Dorsolateral prefrontal cortex (tissue), 122 donors: ENCODE measurements at places on chromosomes 1 and 21. TPM values are rescaled to one million over a fixed set of nuclear protein-coding genes. Genes with fewer than 3 reads are reported as not detected.

Gene RGS13
- total RNA-seq: not detected

Gene MFN2
- total RNA-seq: 149 TPM

DNA sequence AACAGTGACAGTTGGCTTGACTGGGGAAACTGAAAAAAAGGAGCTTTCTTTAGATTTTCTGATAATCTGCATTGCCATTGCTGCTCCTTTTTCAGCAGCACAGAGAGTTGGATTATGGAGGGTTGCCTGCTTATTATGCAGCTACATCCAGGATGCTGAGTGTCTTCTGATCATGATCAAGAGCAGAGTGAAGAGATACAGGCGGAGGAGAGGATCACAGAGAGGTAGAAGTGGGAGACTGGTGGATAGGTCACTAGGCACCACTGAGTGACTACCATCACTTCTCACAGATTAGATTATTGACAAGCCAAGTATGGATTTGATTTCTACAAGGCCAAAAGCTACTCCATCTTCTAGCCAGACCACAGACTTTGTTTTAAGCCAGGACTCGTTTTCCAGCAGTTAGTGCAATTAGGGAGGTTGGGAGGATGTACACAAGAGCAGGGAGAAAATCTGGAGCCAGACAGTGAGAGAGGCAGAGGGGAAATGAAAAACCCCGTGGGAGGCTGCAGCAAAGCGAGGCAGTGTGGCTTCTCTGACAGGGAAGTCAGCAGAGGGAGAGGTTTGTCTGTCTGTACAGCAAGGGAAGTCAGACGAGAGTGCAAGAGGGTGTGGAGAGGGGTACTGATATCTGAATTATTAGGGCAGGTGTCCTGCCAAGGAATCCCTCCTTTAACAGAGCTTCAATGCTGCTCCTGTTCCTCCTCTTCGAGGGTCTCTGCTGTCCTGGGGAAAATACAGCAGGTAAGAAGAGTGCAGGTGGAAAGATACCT, at the start of gene CD1E:
TSS of gene CD1E (plus strand) at position 592 of the 773 bp plus-strand sequence. CDS start at position 687, 95 bp downstream.
- no peak for DNase-seq

- no peak for DNase-seq
Measured at GRCh38 chr1:52366517-52366827, 467 bp upstream of the CC2D1B start.

DNA sequence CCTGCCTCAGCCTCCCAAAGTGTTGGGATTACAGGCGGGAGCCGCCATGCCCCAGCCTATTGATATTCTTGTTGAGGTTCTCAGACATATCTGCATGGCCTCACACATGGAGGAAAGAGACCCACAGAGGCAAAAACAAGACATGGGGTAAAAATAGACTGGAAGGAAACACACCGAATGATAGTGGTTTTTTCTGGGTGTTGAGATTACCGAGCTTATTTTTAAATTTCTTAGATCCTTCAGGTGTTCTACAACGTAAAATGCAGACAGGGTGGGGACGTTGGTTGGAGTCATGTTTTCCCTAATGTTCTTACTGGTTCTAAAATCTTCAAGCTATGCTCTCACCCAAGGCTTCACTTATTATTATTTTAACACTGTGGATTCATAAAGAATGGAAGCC, 23.9 kb upstream of the RUNX3 start:
- DNase-seq: no peak

DNA sequence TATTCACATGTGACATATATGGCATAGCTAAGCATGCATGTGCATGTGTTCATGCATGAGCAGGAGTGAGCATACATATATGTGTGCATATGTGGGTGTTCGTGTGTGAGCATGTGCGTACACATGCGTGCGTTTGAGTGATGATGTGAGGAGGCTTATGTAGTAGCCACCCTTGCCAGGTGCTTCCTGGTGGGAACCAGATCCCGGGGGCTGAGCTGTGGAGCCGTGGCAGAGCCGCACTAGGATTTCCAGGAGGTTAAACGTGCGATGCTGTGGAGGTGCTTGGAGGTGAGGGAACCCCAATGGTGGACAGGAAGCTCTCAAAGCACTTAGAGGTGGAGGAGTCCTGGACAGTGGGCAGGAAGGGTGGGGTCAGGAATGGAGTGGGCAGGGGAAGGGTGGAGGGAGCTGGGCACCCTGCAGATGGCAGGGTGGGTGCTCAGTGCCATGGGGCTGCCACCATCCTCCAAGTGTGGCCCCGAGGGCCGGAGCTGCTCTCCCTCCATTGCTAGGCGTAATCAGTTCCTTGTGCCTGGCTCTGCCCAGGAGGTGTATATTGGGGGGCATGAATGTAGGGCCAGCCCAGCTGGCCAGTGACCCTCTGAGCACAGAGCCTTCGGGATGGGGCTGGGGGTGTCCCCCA, 48.5 kb downstream of the COL18A1 start:
- no peak for DNase-seq

DNA sequence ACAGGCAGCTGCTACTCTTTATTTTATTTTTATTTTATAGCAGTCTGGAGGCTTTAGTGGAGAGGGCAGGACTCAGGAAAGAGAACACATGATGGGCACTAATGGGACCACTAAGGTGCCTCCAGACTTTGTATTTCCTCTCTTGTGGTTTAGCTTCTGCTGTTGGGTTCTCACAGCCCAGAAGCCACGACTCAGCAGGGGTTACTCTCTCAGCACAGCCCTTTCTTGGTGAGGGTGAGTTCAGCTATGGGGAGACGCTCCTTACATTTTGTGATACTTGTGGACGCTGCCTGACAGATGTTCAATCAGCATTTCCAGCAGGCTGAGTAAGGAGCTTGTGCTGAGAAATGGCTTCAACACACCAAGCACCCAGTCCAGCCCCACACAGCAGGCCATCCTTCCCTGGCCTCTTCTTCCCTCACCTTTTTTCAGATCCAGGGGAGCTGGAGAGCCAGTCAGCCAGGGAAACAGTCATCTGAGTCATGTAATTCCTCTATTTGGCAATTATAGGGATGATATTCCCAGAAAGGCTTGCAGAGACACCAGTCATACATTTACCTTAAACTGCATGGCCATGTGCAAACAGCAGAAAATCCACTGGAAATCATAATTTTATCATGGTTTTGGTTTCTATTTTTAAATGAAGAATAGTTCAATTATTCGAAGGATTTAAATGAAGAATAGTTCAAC, 53.2 kb upstream of the RAB3GAP2 start:
- no peak for DNase-seq

GRCh38 chr21:46095083-46095719, 2.7 kb upstream of the COL6A2 start:
- DNase-seq: no peak

GRCh38 chr1:8032366-8032910, 6.3 kb upstream of the ERRFI1 start:
- DNase-seq: no peak

GRCh38 chr1:206694171-206695124, 9.7 kb downstream of the MAPKAPK2 start:
- no peak for DNase-seq

DNA sequence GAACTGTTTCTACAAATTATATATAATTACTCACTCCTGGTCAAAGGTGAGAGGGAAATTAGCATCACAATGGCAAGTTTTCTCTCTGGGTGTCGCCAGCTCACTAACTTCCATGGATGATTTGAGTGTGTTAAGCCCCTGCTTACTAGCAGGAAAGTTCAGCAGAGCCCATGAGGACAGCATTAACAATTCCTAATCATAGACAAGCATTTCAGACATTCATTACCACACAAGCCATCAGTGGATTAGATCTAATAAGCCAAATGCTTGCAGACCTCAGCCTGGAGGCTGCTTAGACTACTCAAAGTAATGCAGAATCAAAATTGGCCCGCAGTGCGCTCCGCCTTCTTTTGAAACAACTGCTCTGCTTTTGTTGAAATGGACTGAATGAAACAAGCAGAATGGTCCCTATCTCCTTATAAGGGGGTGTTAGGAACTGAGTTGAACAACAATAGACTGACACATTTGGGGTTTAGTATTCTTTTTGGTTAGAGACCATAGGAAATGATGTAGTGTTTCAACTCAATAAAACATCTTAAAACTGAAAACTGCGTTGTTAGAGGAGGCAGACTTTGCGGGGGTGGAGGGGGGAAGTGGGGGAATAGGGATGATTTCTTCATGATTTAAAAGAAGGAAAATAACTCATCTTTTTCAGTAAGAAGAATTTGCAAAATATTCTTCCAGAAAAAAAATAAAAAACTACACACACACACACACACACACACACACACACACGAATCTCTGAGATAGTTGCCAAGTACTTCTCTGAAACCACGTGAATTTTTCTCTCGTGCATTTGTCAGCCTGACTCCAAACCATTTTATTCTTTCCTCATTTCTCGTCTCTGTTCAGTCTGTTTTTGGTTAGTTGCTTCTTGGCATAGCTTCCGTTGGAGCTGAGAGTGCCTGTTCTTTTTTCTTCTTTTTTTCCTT, 54.6 kb downstream of the GORAB start:
- DNase-seq: peak; percentile 40

GRCh38 chr1:71908303-71908702, 374.0 kb downstream of the NEGR1 start:
- DNase-seq: no peak
